ENCODE measurements at places on chromosomes 11 and 22.

GRCh38 chr11:73019996-73020395 is 122.1 kb downstream of the FCHSD2 start:
- DNase-seq: no peak

GRCh38 chr11:83827940-83828554 is 541.9 kb upstream of the CCDC90B start:
- DNase-seq: peak; percentile 71

GRCh38 chr11:107549253-107549953 is 16.1 kb downstream of the ALKBH8 start:
- DNase-seq: peak; percentile 57

DNA sequence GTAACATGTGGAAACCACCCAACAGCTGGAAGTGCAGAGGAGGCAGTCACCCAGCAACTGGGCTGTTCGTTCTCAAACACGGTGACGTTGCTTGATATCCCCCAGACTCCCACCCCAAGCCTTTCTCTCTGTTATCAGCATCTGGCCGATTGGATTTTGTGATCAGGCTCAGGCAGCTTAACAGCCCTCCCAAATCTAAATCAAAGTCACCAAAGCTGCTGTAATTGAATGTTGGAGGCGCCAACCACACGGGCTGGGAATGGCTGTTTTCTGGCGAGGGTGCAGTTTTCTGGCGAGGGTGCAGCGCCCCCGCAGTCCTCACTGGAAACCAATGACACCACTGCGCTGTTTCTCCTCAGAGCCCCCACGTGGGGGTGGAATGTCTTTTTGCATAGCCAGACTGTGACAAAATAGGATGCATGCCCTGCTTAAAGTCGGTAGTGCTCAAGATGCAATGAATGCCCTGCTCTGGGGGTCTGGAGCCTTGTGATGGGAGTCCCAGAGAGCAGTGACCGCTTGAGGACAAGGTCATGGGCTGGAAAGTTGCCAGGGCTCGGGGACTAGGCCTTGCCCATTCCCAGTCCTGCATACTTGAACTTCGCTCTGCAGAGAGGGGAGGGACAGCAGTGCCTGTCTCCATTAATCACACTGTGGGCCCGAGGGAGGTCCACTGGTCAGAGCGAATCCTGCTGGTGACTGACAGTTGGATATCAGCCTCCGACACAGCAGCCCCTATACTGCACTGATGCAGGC is 105.3 kb downstream of the MORC2 start:
- DNase-seq: no peak

- DNase-seq: no peak
These were observed 21.4 kb downstream of the MRPL23 start for GRCh38 chr11:1968454-1969002.

DNA sequence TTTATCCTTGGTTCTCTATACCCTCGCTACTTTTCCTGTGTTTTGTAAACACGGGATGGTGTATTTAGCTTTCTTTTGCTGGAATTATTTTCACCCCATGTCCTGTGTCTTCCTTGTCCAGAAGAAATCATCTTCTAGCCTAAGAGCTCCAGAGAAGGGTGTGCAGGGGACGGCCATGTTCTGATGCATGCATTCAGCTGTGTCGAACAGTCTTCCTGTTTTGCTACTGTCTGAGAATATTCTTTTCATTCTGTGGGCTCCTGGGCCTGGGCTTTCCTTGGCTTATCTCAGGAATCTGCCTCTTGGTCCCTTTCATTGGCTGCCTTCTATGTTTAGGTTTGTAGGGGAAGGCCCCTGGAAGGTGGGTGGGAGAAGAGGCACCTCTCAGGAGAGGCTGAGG is 10.6 kb upstream of the PLET1 start:
- DNase-seq: no peak

DNA sequence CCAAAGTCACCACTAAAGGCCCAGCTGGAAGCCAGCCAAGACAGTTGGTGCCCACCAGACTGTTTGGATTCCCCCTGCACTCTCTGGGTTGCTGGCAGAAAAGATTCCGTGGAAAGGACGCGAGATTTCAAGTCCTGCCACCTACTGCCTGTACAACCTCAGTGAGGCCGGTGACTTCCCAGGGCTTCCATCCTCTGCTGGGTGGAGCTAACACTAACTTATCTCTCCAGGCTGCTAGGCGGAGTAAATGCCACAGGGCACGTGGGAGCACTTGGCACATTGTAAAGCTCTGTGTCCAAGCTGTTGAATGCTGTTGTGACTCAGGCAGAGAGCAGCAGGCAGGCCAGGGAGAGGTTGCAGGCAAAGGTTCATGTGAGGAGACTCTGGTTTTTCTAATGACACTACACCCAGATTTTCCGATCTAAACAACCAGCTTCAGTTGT is 50.9 kb upstream of the CDON start:
- no peak for DNase-seq

DNA sequence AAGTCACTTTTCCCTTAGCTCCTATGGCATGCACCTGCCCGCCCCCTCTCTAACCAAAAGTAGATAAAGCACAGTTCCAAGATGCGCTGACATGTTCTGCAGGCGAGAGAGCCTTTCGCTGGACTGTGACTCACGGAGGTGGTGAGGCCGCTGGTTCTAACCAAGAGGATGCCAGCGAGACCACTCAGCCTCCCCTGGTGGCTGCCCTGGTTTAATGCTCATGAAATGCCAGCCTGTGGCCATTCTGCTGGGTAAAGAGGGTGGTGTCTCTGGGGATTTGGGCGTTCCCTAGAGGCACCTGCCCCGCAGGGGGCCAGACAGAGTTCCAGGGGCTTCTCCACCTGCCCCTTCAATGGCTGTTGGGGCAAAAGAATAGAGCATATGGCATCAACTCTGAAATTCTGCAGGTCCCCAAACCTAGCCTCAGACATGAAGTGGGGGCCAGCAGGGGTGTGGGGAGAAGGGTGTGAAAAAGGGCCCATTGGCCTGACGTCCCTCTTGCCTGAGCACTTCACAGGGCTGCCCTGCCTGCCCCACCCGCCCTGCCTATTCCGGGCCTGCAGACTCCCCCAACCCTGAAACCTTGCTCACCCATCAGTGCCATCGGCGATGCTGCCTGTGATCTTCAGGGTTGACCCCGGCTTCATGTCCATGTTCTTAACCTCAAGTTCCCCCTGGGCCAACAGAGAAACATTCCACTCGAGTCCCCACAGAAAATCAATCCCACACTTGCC is 8.5 kb downstream of the LGALS2 start:
- no peak for DNase-seq

GRCh38 chr11:80136991-80137390 is 696.2 kb upstream of the TENM4 start:
- no peak for DNase-seq

- no peak for DNase-seq
These were observed at the start of gene ARRB1 for GRCh38 chr11:75351541-75351790. Gene ARRB1 (minus strand): TSS chr11:75351661. CDS start chr11:75351607, 54 bp downstream.

GRCh38 chr11:45839204-45839603 is 8.1 kb upstream of the CRY2 start:
- no peak for DNase-seq

GRCh38 chr22:27986937-27987336 is 67.9 kb upstream of the PITPNB start:
- DNase-seq: no peak

DNA sequence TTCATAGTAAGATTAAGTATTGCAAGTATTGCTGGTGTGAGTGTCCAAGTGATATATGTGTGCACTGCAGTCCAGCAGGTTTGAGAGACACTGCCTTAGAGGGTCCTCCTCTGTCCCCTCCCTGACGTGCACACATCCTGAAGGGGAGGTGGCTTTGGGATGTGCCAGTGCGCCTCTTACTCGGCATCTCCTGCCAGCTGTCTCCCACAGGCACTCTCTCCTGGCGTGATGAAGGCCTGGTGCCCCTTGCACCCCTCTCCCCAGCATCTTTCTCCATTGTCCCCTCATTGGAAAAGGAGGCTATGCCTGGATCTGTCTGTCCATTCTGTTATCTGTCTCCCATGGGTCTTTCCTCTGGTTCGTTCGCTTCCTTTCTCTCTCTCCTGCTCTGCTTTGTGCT is 24.2 kb downstream of the GTPBP1 start:
- no peak for DNase-seq

DNA sequence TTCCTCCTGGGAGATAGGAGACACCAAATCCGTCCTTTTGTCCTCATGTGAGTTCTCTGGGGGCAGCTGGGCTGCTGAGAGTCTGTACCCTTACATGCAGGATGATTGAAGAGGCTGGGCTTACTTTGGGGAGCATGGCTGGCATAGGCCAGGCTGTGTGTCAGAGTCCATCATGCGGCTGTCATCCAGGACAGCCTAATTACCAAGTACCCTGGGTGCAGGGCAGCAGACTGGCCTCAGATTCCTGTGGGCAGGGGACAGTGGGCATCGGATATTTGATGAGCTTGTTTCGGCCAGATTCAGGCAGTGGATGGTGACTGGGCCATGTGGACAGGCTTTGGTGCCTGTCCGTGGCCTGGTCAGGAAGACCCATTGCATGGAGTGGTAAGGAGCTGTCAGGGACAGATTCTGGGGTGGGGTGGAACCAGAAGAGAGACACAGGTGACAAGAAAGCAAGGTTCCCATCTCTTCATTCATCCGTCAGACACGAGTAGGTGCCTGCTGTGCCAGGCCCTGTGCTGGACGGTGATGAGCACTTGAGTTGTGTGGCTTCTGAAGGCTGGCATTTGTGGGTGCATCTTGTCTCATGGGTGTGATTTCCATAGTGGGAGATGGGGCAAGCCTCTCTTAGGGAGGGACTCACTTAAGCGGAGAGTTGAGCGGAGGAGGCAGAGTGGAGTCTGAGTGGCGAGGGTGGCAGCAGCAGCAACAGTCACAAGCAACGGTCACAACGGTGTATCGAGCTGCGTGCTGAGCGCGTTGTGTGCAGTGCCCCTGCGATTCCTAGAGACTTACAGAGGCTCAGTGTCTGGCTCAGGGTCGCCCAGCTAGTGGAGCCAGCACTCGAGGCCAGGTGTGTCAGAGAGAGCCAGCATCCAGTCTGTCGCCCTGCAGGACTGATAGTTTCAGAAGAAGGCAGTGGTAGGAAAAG is 48.7 kb downstream of the TBC1D22A start:
- no peak for DNase-seq

DNA sequence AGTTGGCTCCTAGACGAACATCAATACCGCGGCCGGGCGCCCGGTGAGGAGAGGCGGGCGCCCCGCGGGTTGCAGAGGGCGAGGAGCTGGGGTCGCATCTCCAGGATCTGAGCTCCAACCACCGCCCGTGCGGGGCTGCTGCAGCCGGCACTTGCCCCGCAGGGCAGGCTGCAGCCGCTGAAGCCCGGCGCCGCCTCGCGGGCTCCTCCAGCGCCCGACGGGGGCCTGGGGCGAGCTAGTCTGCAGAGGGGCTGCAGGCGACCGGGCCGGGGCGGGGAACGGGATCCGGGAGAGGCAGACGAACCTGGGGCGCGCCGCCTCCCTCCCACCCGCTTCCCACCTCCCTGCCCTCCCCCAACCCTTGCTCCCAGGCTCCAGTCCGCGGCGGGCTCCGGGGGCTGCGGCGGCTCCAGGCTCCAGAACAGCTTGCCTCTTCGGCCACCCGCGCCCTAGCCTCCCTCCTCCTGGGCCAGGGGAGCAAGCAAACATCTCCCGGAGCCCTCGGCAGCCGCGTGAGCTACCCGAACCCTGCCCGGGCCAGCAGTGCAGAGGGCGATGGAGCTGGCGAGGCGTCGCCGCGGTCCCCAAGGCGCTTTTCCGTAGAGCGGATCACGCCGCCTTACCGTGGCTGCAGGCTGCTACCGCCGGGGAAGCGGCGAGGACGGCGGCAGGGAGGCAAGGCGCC is 802 bp downstream of the TENM4 start:
- no peak for DNase-seq

GRCh38 chr11:74592063-74592440 is 330 bp upstream of the POLD3 start:
- DNase-seq: no peak

DNA sequence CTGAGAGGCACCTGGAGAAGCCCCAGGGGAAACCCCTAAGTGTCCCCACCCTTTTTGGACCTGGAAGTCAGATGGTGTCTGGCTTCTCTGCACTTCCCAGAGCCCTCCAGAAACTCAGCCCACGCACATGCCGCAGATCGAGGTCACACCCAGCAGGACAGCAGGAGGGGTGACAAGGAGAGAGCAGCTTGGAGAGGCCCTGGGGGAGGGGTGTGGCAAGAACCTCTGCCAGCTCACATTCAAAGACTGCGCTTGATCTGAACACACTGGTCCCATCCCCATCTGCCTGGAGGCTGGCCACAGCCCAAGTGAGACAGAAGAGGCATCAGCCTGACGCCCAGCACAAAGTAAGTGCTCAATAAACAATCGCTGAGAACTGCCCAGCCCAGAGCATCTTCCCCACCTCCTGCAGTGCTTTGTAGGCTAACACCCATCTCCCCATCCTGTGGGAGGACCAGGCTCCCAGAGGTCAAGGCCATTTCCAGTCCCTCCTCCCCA is 21.4 kb downstream of the TMPRSS6 start:
- DNase-seq: no peak

GRCh38 chr22:33116841-33117547 is 58.8 kb upstream of the SYN3 start:
- no peak for DNase-seq

- DNase-seq: no peak
These were observed 49.7 kb downstream of the ARRB1 start for GRCh38 chr11:75301601-75302345.

DNA sequence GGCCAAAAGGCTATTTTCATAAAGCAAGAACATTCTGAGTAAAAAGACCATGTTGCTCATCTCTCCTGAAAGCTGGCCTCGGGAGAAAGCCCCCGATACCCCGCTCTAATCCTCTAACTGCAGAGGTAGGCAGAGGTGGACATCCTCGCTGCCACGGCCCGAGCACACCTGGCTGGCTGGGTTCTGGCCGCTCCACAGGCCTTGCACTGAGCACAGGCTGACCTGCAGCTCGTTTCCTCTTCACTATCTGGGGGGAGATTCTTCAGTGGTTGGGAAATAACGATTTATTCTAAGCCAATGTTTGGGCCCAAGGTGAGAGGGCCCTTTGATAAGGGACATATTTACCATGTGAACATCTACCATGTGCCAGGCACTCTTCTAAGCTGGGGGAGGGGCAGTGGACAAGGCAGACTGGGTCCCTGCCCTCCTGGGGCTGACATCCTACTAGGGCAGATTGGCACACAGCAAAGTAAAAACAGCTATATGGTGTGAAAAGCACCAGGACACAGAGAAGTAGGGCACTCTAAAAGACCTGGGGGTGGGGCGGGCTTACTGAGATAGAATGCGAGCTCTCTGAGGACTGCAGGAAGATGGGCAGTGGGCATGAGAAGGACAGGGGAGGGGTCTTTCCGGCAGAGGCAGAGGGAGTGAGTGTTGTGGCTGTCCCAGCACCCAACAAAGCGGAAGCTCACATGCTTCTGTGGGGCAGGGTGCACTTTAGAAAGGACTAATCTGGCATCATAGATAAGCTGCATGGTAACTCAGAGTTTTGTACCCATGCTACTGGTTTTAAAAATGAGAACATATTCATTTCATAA is 65.5 kb upstream of the ARFGAP3 start:
- DNase-seq: peak; percentile 51
